ENCODE measurements at places on chromosomes 7 and 10. TPM values are rescaled to one million over a fixed set of nuclear protein-coding genes. Genes with fewer than 3 reads are reported as not detected.

PIP gene
- not detected for total RNA-seq

SEMA3E gene
- 0.37 TPM for total RNA-seq

DMTF1 gene
- 44.4 TPM for total RNA-seq

ZNF775 gene
- 8.1 TPM for total RNA-seq

MMD2 gene
- total RNA-seq: not detected

DPP6 gene
- total RNA-seq: not detected

SYCE1 gene
- total RNA-seq: not detected

NXPH1 gene
- total RNA-seq: not detected

SPDYE16 gene
- total RNA-seq: not detected

MYO3A gene
- not detected for total RNA-seq

SFRP4 gene
- not detected for total RNA-seq

KLHDC10 gene
- 26.9 TPM for total RNA-seq

ENO4 gene
- total RNA-seq: not detected

MLXIPL gene
- total RNA-seq: not detected

TRIM50 gene
- total RNA-seq: not detected

RTKN2 gene
- total RNA-seq: 0.33 TPM

NEBL gene
- total RNA-seq: 2.6 TPM

LHPP gene
- 4.9 TPM for total RNA-seq

CAV2 gene
- 247 TPM for total RNA-seq

HMX2 gene
- total RNA-seq: not detected

PITX3 gene
- not detected for total RNA-seq

AKR1C2 gene
- total RNA-seq: 50.2 TPM

WAPL gene
- 62.3 TPM for total RNA-seq

RBP4 gene
- total RNA-seq: not detected

AKR1D1 gene
- total RNA-seq: not detected

CALHM3 gene
- not detected for total RNA-seq

TRDMT1 gene
- 4.6 TPM for total RNA-seq

BAIAP2L1 gene
- total RNA-seq: 1.4 TPM

PAPOLB gene
- 0.23 TPM for total RNA-seq

CNTNAP2 gene
- not detected for total RNA-seq

AGAP9 gene
- total RNA-seq: 2.2 TPM

DRGX gene
- not detected for total RNA-seq

HILPDA gene
- total RNA-seq: 10.9 TPM

A1CF gene
- total RNA-seq: not detected

OR2A42 gene
- total RNA-seq: not detected

RHOBTB1 gene
- 45.6 TPM for total RNA-seq

TAS2R5 gene
- 0.47 TPM for total RNA-seq

EPO gene
- total RNA-seq: not detected

BLOC1S2 gene
- 35.1 TPM for total RNA-seq

TMEM229A gene
- not detected for total RNA-seq

DYDC2 gene
- not detected for total RNA-seq

LFNG gene
- total RNA-seq: 36.4 TPM

ELMO1 gene
- total RNA-seq: 109 TPM

MSMB gene
- not detected for total RNA-seq

MYOZ1 gene
- not detected for total RNA-seq

TMEM178B gene
- total RNA-seq: 0.34 TPM

DUSP5 gene
- total RNA-seq: 31.3 TPM

PON1 gene
- not detected for total RNA-seq

PRXL2A gene
- 343 TPM for total RNA-seq

OR13A1 gene
- not detected for total RNA-seq

NSUN6 gene
- total RNA-seq: 3.6 TPM

ST8SIA6 gene
- 0.34 TPM for total RNA-seq

MEIG1 gene
- not detected for total RNA-seq

CHCHD2 gene
- 387 TPM for total RNA-seq

LRMDA gene
- 7.6 TPM for total RNA-seq

CCDC201 gene
- not detected for total RNA-seq

MEOX2 gene
- total RNA-seq: 53.9 TPM
